ENCODE measurements at places on chromosomes 1 and 21.

GRCh38 chr1:85237613-85238012, 21.8 kb downstream of the C1orf52 start:
- DNase-seq = no peak

GRCh38 chr1:160862203-160863060, at the start of gene CD244:
Gene CD244, minus strand, starts transcription at chr1:160862887. Its CDS starts 210 bp downstream, at chr1:160862677.
- DNase-seq = no peak

DNA sequence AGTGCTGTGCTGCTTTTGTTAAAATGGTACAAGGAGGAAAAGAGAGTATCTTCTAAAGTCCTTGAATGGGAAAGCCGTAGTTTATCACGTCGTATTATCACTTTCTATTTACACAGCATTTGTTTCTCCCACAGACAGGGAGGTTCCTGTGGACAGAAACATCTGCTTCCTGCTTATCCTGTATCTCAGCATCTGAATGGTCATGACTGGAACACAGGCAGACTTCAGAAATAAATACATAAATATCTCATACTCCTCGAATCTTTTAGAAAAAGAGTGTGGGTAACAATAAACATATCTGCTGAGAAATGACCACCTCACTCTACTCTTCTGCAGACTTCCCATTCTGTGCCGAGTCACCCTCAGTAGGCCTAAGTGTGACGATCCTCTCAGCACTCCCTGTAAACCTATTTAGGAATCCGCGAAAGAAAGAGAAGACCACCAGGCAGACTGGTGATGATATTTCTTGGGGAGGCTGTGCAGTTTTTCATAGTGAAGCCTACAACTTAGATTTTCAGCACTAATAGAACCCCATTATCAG, 393.5 kb downstream of the SMYD3 start:
- peak; percentile 77 for DNase-seq

GRCh38 chr21:46297338-46298271, 11.5 kb downstream of the YBEY start:
- DNase-seq = no peak

DNA sequence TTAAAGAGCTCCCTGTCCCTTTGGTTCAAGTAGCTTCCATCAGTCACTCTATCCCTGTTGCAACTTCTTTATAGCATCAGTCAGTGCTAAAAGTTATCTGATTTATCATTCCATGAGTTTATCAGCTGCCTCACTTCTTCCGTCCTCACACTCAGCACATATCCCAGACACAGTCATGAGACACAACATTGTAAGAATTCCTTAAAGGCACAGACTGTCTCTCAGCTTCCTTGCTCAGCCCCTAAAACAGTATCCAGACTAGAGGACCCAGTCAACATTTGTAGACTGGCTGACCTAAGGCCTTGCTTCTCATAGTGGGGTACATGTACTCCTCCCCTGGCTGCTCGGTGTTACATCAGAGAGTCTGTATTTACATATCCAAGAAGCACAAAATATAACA, 164.9 kb upstream of the ADGRL2 start:
- DNase-seq = no peak

- DNase-seq = no peak
These were observed 6.1 kb upstream of the SLC19A2 start for GRCh38 chr1:169491845-169492281.

- no peak for DNase-seq
These were observed 292.8 kb upstream of the B3GALT2 start for GRCh38 chr1:193479187-193479586.

DNA sequence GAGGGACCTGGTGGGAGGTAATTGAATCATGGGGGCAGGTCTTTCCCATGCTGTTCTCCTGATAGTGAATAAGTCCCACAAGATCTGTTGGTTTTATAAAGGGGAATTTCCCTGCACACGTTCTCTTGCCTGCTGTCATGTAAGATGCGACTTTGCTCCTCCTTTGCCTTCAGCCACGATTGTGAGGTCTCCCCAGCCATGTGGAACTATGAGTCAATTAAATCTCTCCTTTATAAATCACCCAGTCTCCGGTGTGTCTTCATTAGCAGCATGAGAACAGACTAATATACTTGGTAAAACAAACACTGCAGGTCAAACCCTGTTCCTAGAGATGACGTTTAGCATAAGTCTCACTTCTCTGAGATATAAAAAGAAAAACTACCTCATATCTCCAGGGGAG, 148.3 kb downstream of the MATN1 start:
- DNase-seq = no peak
